Smooth muscle cell of the coronary artery (primary cell): ENCODE measurements at places on chromosomes 6 and 20. TPM values are rescaled to one million over a fixed set of nuclear protein-coding genes. Genes with fewer than 3 reads are reported as not detected.

PTGIS gene
- 157 and 209 TPM in 2 replicates for total RNA-seq

DYNLT2 gene
- total RNA-seq, result 0.45 and 0.47 TPM in 2 replicates

SEL1L2 gene
- 0.23 TPM in 1 of 2 replicates, not detected in the other for total RNA-seq

XKR7 gene
- total RNA-seq, result not detected in 2 replicates

HCRTR2 gene
- not detected in 2 replicates for total RNA-seq

ETV7 gene
- total RNA-seq, result 0.75 and 2.8 TPM in 2 replicates

PCED1A gene
- 18.0 and 19.1 TPM in 2 replicates for total RNA-seq

IER3 gene
- 9.6 and 164 TPM in 2 replicates for total RNA-seq

CNKSR3 gene
- total RNA-seq, result 3.5 and 5.0 TPM in 2 replicates

PBOV1 gene
- not detected in 2 replicates for total RNA-seq

SYNDIG1 gene
- 3.3 and 4.9 TPM in 2 replicates for total RNA-seq
